ENCODE measurements at places on chromosomes 12 and 14.

DNA sequence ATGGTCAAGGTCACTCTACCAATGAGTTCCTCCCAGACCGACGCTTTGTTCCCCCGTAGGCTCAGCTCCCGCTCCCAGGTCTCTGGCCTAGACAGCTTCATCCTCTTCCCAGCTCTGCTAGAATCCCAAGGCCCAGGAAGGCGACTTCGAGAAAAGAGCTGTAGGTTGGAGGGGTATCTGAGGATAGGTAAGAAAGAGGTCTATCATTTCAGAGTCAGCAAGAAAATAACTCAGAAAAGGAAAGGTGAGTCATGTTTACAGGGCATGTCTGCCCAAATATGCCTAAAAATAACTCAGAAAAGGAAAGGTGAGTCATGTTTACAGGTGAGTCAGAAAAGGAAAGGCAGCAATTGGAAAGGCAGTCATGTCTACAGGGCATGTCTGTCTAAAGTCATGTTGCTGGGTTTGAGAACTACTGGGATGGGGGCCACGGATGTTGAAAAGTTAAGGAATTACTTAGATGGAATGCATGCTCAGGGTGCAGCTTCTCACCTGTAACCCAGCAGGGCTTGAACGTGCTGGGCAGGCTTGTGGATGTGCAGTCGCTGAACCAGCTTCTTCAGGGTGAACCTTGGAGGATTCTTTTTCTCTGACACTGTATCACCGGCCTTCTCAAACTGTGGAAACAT lies 12.2 kb downstream of the TEP1 start:
- DNase-seq: peak; percentile 13

DNA sequence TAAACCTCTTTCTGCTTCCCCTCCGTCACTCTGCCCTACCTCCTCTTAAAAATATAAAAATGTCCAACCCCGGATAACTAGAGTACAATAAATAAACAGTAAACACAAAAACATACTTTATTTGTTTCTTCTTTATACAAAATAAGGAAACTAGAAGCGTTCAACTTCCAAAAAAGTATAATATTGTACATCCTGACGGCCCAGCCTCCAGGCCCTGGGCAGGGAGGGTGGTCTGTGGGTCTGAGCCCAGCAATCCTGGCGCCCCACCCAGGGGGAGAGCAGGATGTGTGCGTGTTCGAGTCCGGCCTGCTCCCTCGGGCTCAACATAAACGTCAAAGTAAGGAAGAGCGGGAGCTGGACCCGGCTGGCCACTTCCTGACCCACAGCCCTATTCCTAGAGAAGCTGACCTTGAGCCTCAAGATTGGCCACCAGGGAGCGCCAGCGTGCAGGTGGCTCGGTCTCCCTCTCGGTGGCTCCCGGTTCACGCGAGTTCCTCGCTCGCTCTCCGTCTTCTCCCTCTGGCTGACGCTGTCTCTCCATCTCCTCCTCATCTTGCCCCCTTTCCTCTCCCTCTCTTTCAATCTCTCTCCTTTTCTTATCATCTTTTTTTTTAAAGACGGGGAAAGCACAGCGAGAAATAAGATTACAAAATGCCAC lies 9.4 kb downstream of the LHX5 start:
- peak; percentile 51 for DNase-seq

GRCh38 chr14:28877923-28878322 lies 111.3 kb downstream of the FOXG1 start:
- DNase-seq: no peak

DNA sequence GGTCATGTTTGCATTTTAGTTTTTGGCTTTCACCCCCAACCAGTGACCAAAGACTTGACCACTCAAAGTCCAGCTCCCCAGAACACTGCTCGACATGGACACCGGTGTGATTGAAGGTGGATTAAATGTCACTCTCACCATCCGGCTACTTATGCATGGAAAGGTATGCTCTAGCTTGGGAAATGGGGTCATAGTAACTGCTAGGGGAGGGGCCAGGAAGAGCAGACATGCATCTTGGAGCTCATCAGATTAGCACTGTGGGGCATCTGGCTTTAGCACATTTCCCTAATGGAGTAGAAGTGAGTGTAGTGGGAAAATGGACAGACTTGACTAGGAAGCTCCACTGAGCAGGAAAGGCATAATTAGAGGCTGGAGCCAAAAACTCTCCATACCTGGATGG lies 2.8 kb downstream of the PCBP2 start:
- DNase-seq: no peak

DNA sequence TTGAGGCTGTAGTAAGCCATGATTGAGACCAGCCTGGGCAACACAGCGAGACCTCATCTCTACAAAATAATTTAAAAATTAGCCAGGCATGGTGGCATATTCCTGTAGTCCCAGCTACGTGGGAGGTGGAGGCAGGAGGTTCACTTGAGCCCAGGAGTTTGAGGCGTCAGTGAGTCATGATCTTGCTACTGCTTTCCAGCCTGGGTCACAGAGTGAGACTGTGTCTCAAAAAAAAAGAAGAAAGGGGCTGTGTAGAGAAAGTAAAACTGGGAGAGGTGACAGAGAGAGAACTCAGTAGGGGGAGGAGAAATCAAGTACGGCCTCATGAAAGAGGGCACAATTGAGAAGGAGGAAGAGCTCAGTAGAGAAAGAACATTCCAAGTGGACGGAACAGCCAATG lies 12.4 kb downstream of the TECPR2 start:
- no peak for DNase-seq

DNA sequence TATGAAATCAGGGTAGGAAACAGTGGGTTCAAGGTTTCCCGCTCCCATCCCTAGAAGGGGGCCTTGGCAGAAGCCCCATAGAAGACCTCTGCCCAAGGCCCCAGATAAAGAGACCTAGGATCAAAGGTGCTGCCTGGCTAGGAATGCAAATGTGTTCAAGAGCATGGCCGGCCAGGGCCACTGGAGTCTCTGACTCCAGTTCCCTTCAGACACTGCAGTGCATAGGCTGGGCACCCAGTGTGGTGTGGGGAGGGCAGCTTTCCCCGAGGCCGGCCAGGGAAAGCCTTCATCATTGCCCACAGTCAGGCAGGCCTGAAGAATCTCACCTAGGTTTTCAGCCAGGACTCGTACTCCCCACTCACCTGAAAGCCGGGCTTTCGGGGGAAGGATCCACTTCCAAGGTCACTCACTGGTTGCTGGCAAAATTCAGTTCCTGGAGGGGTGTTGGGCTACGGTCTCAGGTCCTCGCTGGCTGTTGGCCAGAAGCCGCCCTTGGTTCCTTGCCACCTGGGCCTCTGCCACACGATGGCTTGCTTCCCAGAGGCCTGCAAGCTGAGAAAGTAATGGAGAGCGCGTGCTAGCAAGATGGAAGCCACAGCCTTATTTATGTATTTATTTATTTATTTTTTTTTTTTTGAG lies 9.7 kb upstream of the PEBP1 start:
- no peak for DNase-seq

- DNase-seq: no peak
Observed at GRCh38 chr14:52103416-52103815, 34.6 kb upstream of the NID2 start.

GRCh38 chr12:104699489-104700190 lies 242.9 kb downstream of the CHST11 start:
- no peak for DNase-seq

DNA sequence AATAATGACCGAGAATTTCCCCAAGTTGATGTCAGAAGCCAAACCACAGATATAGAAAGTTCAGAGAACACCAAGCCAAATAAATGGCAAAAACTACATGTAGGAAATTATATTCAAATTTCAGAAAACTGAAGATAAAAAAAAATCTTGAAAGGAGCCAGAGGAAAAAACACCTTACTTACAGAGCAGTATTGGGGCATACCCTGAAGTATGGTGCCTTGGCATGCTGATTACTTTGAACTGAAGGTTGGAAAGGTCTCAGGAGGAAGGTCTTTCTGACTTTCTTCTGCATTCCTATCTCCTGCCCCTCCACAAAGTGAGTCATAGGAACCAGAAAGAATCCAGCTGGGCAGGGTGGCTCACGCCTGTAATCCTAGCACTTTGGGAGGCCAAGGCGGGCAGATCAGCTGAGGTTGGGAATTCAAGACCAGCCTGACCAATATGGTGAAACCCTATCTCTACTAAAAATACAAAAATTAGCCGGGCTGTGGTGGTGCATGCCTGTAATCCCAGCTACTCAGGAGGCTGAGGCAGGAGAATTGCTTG lies 8.8 kb upstream of the FGF6 start:
- DNase-seq: no peak

- DNase-seq: no peak
Observed at GRCh38 chr12:2411011-2411410, 358.2 kb downstream of the CACNA1C start.

- DNase-seq: no peak
Observed at GRCh38 chr14:98274596-98274995, 997.4 kb downstream of the BCL11B start.

DNA sequence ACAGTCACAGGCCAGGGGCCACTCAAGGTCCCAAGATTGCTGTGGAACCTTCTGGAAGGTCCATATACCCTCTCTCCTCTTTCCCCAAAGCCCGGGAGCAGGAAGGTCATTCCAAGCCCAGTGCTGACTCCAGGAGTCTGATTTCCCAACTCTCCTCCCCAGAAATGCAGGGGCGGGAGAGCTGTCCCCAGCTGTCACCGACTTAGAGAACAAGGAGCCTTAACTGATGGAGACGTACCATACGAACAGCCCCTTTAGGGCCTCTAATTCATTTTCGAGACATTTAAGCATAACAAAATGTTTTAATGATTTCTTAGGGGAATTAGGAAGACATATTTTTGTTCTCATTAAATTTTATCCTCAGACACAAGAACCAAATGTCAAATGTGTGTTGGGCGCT lies 99.2 kb downstream of the PHETA1 start:
- no peak for DNase-seq

GRCh38 chr12:117439531-117440001 lies 78.1 kb upstream of the NOS1 start:
- DNase-seq: no peak

GRCh38 chr12:7868391-7868790 lies 4.3 kb downstream of the SLC2A14 start:
- no peak for DNase-seq

- no peak for DNase-seq
Observed at GRCh38 chr14:89912667-89913211, 41.8 kb downstream of the EFCAB11 start.

DNA sequence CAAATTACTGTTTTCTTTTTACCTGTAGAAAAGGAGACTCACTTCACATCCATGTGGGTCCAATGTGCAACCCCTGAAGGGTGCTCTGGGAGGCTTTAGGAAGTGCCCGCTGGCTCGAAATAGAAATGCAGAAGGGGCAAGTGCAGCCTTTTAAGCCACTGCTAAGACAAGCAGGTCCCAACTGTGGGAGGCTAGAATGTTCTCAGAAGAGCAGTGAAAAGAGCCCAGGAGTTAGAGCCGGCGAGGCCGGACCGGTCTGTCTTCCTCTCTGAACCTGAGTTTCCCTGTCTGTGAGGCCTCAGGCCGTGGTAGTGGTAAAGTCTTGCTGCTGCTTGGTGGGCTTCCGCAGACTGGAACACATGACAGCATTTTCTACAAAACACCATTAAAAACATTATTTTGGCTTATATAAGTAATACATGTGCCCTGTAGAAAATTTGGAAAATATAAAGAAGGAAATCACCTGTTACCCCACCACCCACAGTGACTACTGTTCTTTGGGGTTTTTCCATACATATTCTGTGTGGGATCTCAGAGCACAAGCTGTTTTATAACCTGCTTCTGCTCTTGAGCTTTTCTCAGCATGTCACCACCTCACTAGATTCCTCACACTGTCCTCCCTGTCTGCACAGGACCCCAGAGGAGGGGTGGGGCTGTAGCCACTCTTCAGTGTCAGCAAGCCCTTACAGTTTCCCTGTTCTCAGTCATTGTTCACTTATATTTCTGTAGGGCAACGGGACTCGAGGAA lies 6.0 kb downstream of the CKB start:
- DNase-seq: no peak

GRCh38 chr12:76032043-76032981 lies 736 bp upstream of the PHLDA1 start:
- DNase-seq: peak; percentile 40

DNA sequence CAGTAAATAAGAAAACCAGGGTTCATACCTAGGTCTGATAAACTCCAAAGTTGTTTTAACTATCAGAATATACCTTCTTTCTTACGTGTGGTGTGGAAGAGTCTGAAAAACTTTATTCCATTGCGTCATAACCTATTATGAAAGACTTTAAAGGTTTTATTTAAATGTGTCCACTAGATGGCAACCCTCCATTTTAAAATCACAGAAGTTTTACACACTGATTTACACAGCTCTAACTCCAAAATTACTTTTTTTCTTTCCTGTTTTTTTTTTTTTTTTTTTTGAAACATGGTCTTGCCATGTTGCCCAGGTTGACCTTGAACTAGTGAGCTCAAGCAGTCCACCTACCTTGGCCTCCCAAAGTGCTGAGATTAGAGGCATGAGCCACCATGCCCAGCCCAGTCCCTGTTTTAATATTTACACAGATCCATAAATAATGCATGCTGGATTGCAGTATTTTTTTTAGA lies 17.3 kb upstream of the TMPRSS12 start:
- DNase-seq: no peak

GRCh38 chr14:37413504-37414003 lies 181.5 kb downstream of the FOXA1 start:
- DNase-seq: no peak

DNA sequence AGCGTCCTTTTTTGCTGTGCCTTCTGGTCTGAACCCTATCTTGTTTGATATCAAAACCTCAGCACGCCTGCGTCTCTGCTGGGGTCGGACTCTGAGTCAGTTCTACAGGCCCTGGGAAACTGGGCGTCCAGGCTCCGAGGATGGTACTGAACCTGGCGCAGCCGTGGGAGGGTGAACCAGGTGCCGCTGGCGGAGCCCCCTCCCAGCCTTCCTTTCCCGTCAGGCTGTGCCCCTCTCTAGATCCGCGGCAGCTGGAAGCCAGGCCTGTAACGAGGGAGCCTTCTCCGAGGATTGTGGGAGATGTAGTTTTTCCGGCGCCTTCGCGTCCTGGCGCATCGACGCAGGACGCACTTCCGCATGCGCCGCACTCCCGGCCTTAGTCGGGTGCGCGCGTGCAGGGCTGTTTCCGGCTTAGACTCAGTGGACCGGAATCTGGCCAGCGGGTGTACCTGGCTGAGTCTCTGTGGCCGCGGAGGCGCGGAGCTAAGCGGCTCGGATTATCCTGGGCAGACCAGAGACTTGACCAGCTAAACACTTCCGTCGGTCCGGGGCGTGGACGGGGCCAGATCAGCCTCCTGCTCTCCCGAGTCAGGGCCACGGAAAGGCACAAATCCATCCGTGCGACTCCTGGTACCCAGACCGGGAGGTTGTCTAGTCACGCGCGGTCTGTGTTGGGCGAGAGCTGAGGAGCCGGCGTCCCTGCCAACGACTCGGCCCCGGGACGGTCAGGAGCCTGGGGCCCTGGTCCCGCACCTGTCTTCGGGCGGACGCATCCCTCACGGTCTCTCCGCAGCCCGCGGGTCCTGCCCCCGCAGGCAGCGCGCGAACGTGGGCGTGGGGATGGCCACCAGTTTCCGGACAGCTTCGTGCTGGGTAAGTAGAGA lies at the start of gene ZNF26:
ZNF26 (plus strand) TSS at position 367 of the 884 bp plus-strand sequence; CDS start at position 841, 474 bp downstream.
- peak; percentile 87 for DNase-seq

DNA sequence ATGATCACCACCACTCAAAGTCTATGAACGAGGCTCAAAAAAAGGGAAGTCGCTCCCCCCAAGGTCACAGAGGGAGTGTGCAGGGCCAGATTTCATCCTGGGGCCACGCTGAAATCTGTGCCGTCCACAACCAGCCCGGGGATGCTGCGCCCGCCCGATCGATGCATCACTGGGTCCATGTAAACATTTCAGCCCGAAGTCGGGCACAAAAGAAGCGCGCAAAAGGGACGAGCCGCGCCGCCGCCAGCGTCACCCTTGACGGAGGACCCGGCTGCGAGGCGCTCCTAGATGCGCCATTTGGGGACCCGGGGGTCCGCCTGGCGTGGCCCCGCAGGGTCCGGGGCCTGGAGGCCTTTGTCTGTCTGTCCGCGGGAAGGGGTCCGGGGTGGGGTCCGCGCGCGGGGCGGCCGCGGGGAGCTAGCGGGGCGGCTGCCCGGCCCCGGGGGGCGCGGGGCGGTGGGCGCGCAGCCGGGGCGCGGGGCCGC lies 503 bp downstream of the FBXO21 start:
- DNase-seq: peak; percentile 27
